Vagina (tissue), 2 donors: ENCODE measurements at places on chromosomes 4 and X.

GRCh38 chr4:111492496-111492895, 652.8 kb upstream of the FAM241A start:
- no peak for DNase-seq

DNA sequence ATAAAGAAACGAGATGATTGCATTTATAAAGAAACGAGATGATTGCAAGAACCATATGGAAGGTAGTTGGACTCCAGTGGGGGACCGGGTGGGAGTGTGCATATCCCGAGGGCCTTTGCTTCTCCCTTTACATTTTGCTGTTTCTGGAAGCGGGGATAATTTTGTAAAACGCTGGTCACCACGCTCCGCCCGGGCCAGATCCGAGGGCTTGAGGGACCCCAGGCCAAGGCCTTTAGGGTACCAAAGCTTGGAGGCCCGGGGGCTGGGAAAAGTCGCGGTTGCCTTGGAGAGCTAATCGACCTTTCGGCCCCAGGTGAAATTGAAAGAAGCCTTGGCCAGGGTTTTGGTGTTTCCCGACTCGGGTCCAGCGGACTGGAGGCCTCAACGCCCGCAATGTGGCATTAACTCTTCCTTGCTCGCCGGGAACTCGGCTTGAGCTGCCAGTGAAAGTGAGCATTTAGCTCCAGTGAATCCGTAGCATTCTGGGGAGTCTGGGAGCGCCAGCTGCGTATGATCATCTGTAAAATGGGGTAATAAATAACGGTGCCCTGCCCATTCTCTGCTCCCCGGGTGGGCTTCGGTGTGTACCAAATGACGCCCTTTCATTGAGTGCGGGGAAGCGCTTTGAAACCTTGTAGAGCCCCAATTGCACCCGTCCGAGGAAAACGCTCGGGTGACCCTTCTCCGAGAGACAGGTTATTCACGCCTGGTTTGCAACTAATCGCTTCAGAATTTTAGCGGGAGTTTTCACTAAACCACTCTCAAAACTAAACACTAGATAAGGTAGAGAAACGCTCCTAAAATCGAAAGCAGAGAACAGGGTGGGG, 4.5 kb downstream of the NKX3-2 start:
- DNase-seq: no peak

GRCh38 chrX:21666679-21667078, 8.5 kb upstream of the KLHL34 start:
- no peak for DNase-seq

DNA sequence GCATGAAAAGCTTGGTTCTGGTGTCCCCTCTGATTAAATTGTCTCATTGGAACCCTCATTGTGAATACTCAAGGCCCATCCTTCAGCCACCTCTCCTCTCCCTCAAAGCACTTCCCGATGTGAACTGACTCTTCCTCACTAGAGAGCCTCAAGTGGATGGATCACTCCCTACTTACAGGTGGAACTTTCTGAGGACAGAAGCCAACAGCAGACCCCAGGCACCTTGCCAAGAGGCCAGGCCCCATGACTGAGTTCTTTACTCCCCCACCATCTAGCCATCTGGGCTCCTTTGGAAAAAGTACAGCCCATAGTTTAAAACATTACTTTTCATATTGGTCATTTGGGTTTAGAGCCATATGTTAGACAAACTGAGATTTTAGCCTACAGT, 224.1 kb downstream of the SHROOM3 start:
- DNase-seq: no peak

DNA sequence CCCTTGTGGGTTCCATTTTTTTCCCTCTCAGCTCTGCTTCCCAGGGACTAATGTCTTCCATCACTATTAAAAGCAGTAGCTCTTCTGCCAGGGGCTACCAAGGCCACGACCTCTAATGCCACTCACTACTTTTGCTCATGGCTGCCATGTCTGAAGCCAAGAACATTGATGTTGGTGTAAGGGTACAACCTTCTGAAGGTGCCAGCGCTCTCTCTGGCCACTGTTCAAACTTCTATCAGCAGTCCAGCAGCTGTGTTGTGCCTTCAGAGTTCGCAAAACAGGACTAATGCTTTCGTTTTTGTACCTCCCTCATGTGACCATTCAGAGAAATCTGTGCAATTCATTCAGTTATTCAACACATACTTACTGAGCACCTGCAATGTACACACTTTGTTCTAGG, 121.5 kb upstream of the ENPEP start:
- DNase-seq: no peak

- DNase-seq: no peak
Measured at GRCh38 chrX:39835776-39836175, 262.0 kb downstream of the BCOR start.

- DNase-seq: no peak
Measured at GRCh38 chr4:71189471-71189870, 149.3 kb upstream of the SLC4A4 start.

DNA sequence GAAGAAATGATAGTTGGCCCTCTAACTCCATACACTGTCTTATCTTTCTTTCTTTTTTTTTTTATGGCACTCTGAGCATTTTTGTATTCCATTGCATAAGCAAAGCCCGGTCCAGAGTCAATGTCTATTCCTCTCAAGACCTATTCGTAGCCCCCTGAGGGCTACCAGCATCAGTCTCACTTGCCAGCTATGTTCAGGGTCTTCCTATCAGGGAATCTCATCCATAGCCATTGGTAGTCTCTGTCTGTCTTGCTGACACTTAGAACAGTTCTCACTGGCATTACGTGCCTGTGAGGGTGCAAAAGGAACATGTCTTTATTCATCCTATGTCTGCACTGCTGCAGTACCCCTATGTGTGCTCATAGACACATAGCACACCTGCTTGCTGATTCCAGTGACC, 51.0 kb downstream of the BMP2K start:
- DNase-seq: no peak

- DNase-seq: no peak
Measured at GRCh38 chr4:139234253-139234652, 45.8 kb downstream of the MGARP start.

DNA sequence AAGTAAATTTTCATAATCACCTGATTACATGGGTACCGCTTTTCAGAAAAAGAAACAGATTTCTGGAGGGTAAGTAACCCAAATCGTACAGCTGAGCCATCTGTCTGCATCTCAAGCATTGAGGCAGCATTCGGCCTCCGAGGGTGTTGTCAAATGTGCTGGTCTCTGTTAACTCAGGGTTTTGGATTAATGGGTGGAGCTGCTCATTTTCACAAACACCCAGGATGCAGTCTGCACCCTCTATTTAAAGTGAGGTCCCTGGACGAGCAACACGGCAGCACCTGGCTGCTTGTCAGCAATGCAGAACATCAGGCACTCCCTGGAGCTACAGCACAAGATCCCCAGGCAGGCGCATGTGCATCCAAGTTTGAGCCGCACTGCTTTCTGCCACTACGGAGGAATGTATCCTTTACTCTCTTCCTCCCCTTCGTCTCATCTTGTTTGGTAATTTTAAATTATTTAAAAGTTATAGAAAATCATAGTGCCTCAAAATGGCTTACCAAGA, 24.7 kb upstream of the NAP1L5 start:
- no peak for DNase-seq

DNA sequence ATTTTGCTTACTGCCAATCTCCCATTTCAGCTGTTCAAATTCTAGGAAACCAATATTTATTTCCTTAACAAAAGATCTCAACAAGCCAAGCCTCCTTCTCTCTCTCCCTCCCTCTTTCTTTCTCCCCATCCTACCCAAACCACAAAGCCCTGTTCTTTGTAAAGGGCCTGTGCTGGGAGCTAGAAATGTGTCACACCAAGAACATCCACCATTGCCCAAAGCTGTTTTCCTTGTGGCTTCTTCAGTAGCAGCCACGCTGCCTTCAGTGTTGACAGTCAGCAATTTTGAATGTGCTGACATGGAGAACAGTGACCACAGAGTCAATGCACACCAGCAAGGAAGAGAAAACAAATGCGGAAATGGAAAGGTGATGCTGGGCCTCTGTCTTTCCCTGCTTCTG, 203.0 kb downstream of the MAML3 start:
- no peak for DNase-seq

DNA sequence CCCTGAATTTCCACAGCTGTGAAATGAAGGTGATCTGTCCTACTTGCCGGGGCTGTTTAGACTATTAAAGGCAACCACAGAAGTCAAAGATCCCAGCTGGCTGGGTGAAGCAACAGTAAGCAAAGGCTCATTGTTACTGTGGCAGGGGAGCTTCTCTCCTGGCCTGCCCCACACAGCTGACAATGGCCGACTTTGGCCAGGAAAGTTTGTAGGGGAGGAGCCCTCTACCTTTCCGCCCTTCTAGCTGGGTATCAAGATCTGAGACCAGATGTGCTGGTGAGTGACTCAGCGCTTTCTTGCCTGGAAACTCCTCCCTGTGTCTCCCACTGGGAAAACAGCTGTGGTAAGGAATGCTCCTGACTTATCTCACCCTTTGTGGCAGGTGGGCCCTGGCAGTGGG, 21.1 kb downstream of the RASSF6 start:
- no peak for DNase-seq

- no peak for DNase-seq
Measured at GRCh38 chr4:51995647-51996220, 24.4 kb downstream of the LRRC66 start.

GRCh38 chr4:10690185-10690907, 5.8 kb upstream of the CLNK start:
- DNase-seq: no peak

DNA sequence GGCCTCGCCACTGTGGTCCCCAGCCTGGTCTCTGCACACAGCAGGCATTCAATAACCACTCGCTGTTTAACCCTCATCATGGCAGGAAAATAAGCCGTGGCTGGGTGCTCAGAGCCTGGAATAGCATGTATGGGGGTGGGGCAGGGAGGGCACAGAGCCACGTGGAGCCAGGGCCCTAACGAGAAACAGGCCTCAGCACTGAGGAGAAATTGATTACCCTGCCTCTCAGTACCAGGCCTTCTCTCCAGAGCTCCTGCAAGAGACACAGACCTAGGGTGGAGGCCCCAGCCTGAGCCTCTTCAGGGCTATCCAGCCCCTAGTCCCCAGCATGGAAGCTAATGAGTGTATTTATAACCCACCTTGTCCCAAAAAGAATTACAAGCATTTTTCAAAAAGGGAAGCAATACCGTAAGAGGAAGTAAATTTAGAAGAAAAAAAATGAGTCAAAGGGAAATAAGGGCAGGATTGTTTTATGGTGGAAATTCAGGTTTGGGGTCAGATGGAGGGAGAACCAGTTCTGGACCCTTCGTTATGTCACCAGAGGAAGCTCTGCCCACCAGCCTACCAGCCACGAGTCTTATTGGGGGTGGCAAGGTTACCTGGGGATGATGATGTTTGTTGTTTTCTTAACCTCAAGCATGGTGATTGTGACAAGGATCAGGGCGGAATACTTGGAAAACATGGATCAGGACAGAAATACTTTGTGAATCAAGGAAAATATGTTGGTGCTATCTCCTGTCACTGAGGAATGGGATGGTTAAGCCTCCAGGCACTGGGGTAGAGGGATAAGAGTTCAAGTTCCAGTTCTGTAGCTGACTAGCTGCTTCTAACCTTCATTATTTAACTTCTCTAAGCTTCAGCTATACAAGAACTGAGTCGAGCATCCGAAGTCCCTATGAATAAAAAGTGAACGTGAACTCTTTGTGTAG, 101.9 kb upstream of the RBPJ start:
- no peak for DNase-seq

DNA sequence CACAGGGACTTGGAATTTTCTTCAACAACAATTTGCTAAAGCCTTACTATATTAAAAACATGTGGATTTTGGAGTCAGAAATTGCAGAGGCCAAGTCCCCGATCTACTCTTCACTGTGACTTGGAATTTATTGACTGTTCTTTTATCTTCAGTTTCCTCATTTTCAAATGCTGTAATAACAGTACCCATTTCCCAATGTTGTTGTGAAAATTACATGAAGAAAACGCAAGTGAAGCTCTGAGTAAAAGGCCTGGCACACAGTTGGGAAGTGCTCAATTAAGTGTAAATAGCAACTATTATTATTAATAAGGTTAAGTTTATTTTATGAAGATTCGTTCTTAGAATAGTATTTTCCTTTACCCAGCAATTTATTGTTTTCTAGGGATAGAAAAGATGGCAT, 15.7 kb downstream of the STBD1 start:
- no peak for DNase-seq

DNA sequence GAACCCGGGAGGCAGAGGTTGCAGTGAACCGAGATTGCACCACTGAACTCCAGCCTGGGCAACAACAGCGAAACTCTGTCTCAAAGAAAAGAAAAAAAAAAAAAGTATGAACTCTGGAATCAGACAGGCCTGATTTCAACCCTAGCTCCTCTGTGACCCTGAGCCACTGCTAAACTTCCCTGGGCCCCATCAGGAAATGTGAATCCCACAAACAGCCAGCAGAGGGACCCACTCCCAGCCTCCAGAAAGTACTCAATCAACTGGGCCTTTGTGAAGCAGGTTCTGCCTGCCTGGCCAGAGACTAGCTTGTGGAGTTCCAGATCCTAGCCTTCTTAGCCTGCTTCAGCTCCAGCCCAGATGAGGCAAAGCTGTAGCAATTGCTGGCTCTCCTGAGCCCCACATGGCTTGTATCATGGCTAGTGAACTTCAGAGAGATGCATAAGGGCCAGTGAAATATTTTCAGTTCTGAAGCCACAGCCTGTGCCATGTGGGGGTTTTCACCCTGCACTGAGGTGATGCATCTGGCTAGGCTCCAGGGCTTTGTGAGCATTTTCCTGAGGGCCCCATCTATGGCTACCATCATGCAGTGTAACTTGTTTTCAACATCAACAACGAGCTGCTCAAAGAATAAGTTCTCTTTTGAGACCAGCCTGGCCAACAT, 7.2 kb upstream of the IDS start:
- no peak for DNase-seq

DNA sequence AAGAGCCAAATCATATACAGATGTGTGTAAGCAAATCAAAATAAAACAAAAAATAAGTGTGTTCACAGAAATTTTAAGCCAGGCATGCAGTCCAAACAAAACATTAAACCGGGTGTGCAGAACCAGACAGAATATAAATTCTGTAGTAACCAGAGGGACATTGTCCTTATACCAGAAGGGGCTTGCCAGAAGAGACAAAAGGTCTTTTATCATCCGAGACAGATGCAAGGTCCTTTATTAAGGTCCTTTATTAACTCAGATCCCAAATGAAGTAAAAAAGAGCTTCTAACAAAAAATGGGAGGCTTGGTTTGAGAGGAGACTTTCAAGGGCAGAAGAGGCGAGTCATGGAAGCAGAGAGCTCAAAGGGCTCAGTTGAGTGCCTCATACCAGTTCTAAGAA, 59.2 kb downstream of the RGS12 start:
- no peak for DNase-seq

GRCh38 chr4:82905205-82905604, 4.7 kb downstream of the THAP9 start:
- no peak for DNase-seq

- no peak for DNase-seq
Measured at GRCh38 chrX:2692221-2693112, 1.4 kb downstream of the CD99 start.

DNA sequence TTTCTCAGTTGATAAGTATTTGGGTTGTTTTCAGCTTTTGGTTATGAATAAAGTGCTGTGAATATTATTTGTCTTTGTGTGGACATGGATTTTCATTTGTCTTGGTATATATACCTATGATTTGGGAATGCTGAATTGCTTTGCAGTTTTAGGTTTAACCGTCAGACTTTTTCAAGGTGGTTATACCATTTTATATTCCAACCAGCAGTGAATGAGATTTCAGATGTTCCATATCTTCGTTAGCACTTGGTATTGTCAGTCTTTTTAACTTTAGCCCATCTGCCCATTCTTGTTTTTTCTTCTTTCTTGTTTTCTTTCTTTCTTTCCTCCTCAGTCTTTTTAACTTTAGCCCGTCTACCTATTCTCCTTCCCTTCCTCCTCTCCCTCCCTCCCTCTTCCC, 106.0 kb downstream of the KDM6A start:
- DNase-seq: no peak

GRCh38 chrX:46376246-46376885, 168.9 kb downstream of the ZNF674 start:
- DNase-seq: no peak
